ENCODE measurements at places on chromosomes 12 and 14. TPM values are rescaled to one million over a fixed set of nuclear protein-coding genes. Genes with fewer than 3 reads are reported as not detected.
A peak's percentile ranks its signal among the peaks of the same experiment; 100 is the strongest.

GRCh38 chr14:102140027-102140749 lies 491 bp downstream of the WDR20 start:
- no peaks in the 10 kb centered on the region for H3K36me3 ChIP-seq
- H3K4me3 ChIP-seq, result peak overlapping the region; percentile 99
- peaks cover 34% of the 10 kb centered on the region for H3K4me1 ChIP-seq
- H3K27me3 ChIP-seq, result no peaks in the 10 kb centered on the region

DNA sequence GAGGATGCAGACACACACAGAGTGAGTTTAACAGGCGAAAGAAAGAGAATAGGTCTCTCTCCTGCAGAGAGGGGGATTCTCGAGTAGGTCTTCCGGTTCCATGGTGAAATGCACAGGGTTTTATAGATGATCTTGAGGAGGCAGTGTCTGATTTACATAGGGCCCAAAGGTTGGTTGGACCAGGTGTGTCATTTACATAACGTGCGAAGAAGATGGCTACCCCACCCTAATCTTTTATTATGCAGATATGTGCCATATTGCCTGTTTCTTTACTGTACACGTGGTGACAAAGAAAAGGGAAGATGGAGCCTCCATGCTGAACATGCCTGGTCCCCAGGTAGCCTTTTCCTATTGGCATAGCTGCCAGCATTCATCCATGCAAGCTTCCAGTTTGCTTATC lies 219.8 kb downstream of the CRADD start:
- peaks cover 1% of the 10 kb centered on the region for H3K36me3 ChIP-seq
- H3K27ac ChIP-seq, result no peak overlapping the region
- H3K27me3 ChIP-seq, result no peaks in the 10 kb centered on the region

GRCh38 chr12:51970904-51971646 lies 19.6 kb downstream of the ACVR1B start:
- peaks cover 65% of the 10 kb centered on the region for H3K4me1 ChIP-seq
- H3K36me3 ChIP-seq, result peaks cover 12% of the 10 kb centered on the region
- H3K27me3 ChIP-seq, result no peaks in the 10 kb centered on the region
- peak overlapping the region; percentile 69 for H3K27ac ChIP-seq
- H3K4me3 ChIP-seq, result peak overlapping the region; percentile 52
- peak; percentile 23 for DNase-seq

DNA sequence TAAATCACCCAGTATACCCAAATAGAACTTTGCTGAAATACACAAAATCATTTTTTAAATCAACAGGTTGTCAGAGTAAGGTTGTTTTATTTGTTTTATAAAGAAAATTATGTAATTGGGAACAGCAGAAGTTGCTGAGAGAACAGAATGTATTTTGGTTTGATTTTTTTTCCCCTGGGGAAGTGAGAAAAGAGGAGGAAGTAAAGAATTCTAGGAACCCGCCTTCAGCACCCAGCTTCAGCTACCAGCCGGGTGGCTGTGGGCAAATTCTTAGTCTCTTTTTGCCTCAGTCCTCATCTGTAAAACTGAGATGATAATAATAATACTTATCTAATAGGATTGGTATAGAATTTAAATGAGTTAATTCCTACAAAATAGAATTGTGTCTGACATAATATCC lies 119.4 kb downstream of the SRGAP1 start:
- 0 out of 2 replicates have a peak overlapping the region, but pooled peaks have one; percentile 11 for H3K27ac ChIP-seq
- no peak overlapping the region for H3K4me3 ChIP-seq
- peaks cover 22% of the 10 kb centered on the region for H3K36me3 ChIP-seq
- peaks cover 66% of the 10 kb centered on the region for H3K4me1 ChIP-seq

GRCh38 chr12:97597031-97597751 lies 134.6 kb downstream of the RMST start:
- H3K4me1 ChIP-seq, result no peaks in the 10 kb centered on the region
- H3K4me3 ChIP-seq, result no peak overlapping the region
- H3K27ac ChIP-seq, result no peak overlapping the region
- H3K27me3 ChIP-seq, result no peaks in the 10 kb centered on the region
- no peak for DNase-seq

DNA sequence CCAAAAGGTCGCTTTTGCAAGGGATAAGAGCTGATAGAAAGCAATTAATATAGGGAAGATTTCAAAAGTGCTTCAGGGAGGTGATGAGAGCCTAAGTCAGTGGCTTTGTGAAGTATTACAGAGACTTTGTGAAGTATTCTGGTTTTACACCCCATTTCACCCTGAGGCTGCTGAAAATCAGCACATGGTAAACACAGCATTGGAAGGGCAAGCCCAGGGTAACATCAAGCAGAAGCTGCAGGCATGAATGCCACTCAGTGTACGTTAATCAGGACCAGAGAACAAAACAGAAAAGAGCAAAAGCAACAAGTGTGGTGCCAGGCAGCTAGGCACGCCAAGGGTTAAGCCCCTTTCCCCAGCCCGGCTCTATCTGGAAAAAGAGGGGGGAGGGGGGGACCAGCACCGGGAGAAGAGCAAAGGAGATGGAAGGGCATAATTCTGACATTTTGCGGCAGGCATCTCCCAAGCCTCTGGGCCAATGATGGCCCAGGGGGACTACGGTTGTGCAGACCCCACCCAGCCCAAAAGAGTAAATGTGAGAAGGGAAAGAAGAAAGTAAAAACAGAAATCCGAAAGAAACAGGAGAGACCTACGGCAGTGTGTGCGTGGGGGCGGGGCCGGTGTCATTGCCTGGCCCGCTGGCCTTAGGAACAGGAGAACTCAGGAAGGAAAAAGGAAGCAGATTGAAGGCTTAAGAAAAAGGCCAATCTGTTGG lies 58.9 kb downstream of the DHRS2 start:
- H3K4me3 ChIP-seq, result no peak overlapping the region
- DNase-seq, result no peak
- no peaks in the 10 kb centered on the region for H3K4me1 ChIP-seq

- H3K4me3 ChIP-seq, result no peak overlapping the region
- peaks cover 26% of the 10 kb centered on the region for H3K27me3 ChIP-seq
- H3K27ac ChIP-seq, result no peak overlapping the region
- H3K4me1 ChIP-seq, result no peaks in the 10 kb centered on the region
- H3K36me3 ChIP-seq, result no peaks in the 10 kb centered on the region
- DNase-seq, result no peak
Observed at GRCh38 chr12:71449373-71450070, 9.9 kb downstream of the LGR5 start.

GRCh38 chr14:73728717-73729330 lies 14.6 kb upstream of the PNMA1 start:
- H3K4me3 ChIP-seq, result no peak overlapping the region
- H3K36me3 ChIP-seq, result peaks cover 31% of the 10 kb centered on the region
- peak; percentile 53 for DNase-seq

- DNase-seq, result no peak
- peaks cover 8% of the 10 kb centered on the region for H3K27me3 ChIP-seq
- H3K4me1 ChIP-seq, result no peaks in the 10 kb centered on the region
- H3K4me3 ChIP-seq, result no peak overlapping the region
- H3K27ac ChIP-seq, result no peak overlapping the region
- H3K36me3 ChIP-seq, result no peaks in the 10 kb centered on the region
Observed at GRCh38 chr14:90204516-90204915, 51.8 kb upstream of the PSMC1 start.

- no peaks in the 10 kb centered on the region for H3K27me3 ChIP-seq
- no peak overlapping the region for H3K4me3 ChIP-seq
- no peaks in the 10 kb centered on the region for H3K36me3 ChIP-seq
- no peaks in the 10 kb centered on the region for H3K4me1 ChIP-seq
- no peak overlapping the region for H3K27ac ChIP-seq
Observed at GRCh38 chr14:57818511-57818910, 47.4 kb downstream of the SLC35F4 start.

DNA sequence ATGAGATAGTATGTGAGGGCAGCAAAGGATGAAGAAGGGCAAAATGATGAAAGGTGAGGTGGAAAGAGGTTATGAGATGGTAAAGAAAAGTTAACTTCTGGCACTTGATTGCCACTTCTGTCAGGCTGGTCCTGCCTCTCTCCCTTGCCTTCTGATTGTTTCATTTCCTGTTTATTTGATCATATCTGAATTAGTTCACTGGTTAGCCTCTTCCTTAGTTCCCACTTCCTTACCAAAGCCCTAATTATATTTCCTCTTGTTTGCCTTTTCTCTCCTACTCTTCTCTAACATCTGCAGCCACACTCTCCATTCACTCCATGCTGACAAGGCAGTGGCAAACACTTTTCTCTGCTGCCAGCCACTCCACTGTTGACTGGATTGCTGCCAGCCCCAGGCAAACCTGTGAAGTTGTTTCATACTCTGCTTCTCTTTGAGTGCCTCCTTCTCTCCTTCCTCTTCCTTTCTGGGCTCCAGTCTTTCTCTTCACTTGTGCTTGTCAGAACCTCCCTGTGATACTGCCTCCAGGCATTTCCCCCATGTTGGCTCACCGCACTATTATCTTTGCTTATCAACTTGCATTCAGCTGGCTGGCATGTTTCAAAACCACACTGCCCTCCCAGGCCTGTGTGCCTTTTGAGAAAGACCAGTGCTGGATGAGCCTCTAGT lies 8.1 kb downstream of the PNP start:
- H3K4me1 ChIP-seq, result peaks cover 27% of the 10 kb centered on the region
- H3K4me3 ChIP-seq, result peak overlapping the region; percentile 49
- peaks cover 31% of the 10 kb centered on the region for H3K36me3 ChIP-seq
- peak; percentile 75 for DNase-seq
- H3K27ac ChIP-seq, result peak overlapping the region; percentile 81
- H3K27me3 ChIP-seq, result peaks cover 2% of the 10 kb centered on the region

DNA sequence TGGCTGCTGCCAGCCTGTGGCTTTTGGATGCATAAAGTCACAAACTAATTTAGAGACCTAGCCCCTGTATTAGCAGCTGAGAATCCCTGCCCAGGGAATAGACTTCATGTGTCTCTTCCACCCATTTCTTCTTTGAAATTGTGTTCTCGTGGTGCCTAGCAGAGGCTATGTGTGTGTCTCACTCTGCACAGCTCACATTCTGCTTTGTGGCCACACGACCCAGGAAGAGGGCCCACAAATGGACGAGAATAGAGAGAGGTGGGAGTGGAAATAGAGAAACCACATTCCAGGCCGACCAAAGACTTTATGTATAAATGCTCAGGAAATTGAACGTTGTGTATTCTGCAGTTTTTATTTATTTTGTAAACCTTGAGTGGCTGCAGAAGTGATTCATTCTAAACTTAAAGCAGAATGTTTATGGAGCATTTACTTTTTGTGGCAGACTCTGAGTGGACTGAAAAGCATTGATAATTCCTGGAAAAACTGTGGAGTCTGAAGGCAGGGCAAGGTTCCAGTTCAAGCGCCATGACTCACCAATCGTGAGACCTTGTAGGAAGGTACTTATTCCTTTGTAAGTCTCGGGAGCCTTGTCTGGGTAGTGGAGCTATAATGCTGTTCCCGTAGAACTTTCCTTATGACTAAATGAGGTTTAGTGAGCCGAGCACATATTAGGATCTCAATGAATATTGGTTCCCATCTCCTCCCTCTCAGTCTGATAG lies 9.1 kb downstream of the B4GALNT3 start:
- H3K27me3 ChIP-seq, result peaks cover 35% of the 10 kb centered on the region
- H3K4me1 ChIP-seq, result peaks cover 12% of the 10 kb centered on the region
- no peak overlapping the region for H3K27ac ChIP-seq
- no peaks in the 10 kb centered on the region for H3K36me3 ChIP-seq
- DNase-seq, result no peak

GRCh38 chr14:99231161-99231849 lies 40.7 kb downstream of the BCL11B start:
- DNase-seq, result no peak
- no peak overlapping the region for H3K4me3 ChIP-seq
- H3K27ac ChIP-seq, result no peak overlapping the region
- H3K36me3 ChIP-seq, result peaks cover 13% of the 10 kb centered on the region

GRCh38 chr12:63196168-63196567 lies 45.2 kb upstream of the AVPR1A start:
- no peak for DNase-seq
- no peak overlapping the region for H3K4me3 ChIP-seq
- H3K4me1 ChIP-seq, result no peaks in the 10 kb centered on the region
- no peak overlapping the region for H3K27ac ChIP-seq
- H3K36me3 ChIP-seq, result no peaks in the 10 kb centered on the region
- no peaks in the 10 kb centered on the region for H3K27me3 ChIP-seq

DNA sequence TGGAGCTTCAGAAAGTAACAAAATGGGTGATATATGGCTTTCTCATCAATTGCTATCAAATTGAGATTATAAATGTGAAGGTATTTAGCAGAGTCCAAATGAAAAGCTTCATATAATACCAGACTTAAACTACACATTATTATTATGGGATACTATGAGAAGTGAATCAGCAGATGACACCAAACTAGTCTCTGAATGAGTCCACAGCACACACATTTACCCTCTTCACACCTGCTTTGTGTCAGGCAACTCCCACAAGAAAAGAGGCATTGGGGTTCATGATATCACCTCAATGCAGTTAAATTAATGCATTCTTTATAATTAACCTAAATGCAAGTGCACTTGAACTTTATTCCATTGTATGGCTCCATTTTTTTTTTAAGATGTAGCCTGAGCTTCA lies 330.5 kb downstream of the BCL11B start:
- no peak overlapping the region for H3K4me3 ChIP-seq
- no peaks in the 10 kb centered on the region for H3K4me1 ChIP-seq
- no peak overlapping the region for H3K27ac ChIP-seq
- no peak for DNase-seq
- H3K36me3 ChIP-seq, result no peaks in the 10 kb centered on the region

DNA sequence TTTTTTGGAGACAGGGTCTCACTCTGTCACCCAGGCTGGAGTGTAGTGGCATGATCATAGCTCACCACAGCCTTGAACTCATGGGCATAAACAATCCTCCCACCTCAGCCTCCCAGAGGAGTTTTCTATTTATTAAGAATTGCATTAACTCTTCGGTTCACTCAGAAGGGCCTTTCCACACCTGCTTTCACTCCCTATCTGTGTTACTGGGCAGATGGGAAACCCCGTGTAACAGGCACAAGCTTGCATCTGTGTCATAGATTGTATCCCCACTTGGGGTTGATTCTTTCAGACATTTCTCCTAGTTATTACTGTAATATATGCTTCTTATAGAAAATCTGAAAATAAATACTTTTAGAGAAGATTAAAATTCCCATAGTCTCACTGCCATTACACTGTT lies 38.7 kb downstream of the STX2 start:
- H3K36me3 ChIP-seq, result peaks cover 32% of the 10 kb centered on the region
- H3K4me1 ChIP-seq, result peaks cover 21% of the 10 kb centered on the region
- DNase-seq, result no peak
- H3K4me3 ChIP-seq, result no peak overlapping the region

DNA sequence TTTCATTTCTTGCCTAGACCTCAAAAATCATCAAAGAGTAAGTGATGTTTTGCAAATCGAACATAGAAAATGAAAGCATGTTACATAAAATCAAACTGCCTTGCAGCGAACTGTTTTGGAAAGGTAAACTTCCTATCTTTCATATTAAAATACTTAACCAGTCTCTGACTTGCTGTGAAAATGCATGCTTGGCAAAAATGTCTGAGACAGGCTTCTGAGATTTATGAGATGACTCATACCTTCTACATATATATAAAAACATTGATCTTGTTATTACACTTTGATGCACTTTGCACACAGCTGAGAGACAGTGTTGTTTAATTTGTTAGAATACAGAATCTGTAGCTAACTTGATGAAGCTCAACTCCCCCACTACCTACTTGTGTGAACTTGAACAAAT lies 179.1 kb downstream of the KITLG start:
- H3K27me3 ChIP-seq, result no peaks in the 10 kb centered on the region
- peaks cover 33% of the 10 kb centered on the region for H3K36me3 ChIP-seq
- peaks cover 48% of the 10 kb centered on the region for H3K4me1 ChIP-seq

Gene PTPRR
- total RNA-seq, result 0.40 TPM

Gene BDKRB2
- total RNA-seq, result 11.2 TPM

Gene CELA1
- not detected for total RNA-seq

Gene RPS6KL1
- 1.1 TPM for total RNA-seq

Gene ASIC1
- 2.0 TPM for total RNA-seq

Gene SYCP3
- total RNA-seq, result not detected

Gene USP5
- 168 TPM for total RNA-seq

Gene CCDC85C
- 32.0 TPM for total RNA-seq

Gene MANSC4
- total RNA-seq, result not detected

Gene GPHN
- 13.8 TPM for total RNA-seq

Gene MAP4K5
- 61.4 TPM for total RNA-seq

Gene SMIM41
- total RNA-seq, result not detected

Gene TNFAIP2
- total RNA-seq, result 38.5 TPM

Gene ANKS1B
- 0.34 TPM for total RNA-seq

Gene KRT73
- not detected for total RNA-seq
